Activated naive CD8-positive, alpha-beta T cell treated with anti-CD3 and anti-CD28 coated beads for 36 hours (primary cell): ENCODE measurements at places on chromosomes 6 and 20.
A peak's percentile ranks its signal among the peaks of the same experiment; 100 is the strongest.

GRCh38 chr20:53034899-53035298 lies 62.7 kb downstream of the TSHZ2 start:
- no peak for DNase-seq

- no peak for DNase-seq
Observed at GRCh38 chr20:4134861-4135379, 119.6 kb upstream of the RNF24 start.

- DNase-seq = no peak
Observed at GRCh38 chr6:45472382-45472781, 94.6 kb upstream of the SUPT3H start.

DNA sequence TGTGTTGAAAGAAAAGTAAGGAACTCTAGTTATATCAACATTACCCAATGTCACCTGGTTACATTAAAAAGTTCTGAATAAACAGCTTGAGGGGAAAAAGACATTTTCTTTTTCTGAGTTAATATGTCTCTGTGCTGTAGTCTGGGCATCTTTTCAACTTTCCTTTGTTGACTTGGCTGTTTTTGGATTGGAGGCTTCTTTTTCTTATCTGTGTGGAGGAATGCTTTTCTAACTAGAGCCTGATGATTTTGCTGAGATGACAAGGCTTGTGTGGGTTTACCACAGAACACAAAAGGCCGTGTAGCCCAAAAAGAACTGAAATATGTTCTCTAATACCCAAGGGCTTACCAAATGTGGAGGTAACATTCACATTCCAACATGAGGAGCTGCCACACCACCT lies 161.8 kb downstream of the KCNQ5 start:
- DNase-seq = no peak

DNA sequence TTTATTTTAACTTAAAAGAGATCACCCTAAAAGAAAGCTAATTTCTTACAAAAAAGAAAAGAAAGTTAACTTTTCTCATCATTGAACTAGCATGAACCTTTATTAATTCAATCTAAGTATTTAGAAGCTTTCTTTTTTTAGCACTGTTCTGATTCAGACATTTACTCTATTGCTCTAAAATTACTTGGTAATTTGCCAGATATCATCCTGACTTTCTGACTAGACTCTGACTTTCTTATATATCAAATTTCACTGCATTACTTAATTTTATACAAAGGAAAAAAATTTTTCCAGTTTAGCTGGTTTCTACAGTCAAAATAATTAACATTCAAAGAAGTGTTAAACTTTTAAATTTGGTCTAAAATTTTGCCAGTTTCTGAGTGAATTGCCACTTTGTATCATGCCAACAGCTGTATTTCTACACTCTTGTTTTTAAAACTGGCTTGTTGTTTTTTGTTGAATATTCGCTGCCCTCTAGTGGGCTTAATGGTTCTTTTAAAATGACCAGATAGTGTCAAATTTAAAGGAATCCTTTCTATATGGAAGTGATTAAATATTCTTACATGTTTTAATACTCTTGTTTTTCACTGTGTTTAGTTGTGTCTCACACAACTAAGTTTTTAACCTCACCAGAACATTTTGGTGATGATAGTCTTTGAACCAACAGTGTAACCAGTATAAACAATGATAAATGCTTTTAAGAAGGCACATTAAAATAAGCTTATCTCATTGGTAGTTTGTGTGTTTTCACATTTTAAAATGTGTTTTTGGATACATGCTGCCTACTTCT lies 102.0 kb downstream of the POPDC3 start:
- DNase-seq = no peak

GRCh38 chr6:35059596-35060345 lies 81.4 kb downstream of the TCP11 start:
- DNase-seq = no peak

- peak; percentile 14 for DNase-seq
Observed at GRCh38 chr20:58889798-58890517, 37.4 kb downstream of the GNAS start.
